ENCODE measurements at places on chromosomes 7 and 10.

GRCh38 chr7:137454246-137454724 is 110.8 kb upstream of the PTN start:
- no peak for DNase-seq

GRCh38 chr10:107054469-107055156 is 109.9 kb downstream of the SORCS1 start:
- no peak for DNase-seq

DNA sequence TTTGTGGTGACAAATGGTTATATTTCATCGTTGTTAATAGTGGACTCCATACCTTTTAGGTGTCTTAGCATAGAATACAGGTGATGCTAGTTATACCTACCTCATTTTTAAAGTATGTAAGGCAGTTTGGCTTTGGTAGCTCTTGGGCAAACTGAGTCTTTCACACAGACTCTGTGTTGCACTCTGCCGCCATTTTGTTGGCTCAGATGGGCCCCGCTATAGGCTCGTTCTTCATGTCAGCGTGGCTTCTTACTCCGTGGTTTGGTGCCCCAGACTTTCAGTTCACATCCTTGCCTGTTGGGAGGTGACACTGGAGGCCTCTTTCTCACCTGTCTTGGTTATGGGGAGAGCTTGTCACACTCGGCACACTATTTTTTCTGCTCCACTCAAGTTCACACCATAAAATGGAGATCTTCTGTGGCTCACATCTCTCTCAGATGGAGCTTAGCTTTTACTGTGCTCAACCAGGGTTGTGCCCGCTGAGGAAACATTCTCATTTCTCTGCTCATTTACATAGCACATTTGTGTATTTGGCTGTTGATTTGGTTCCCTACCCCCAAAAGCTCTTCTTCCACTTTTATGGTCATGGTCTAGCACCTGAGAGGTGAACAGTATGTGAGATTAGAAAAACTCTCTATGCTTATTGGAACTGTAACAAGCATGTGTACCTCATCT is 178.5 kb downstream of the ARID5B start:
- no peak for DNase-seq

- DNase-seq = no peak
Measured at GRCh38 chr7:42471573-42472174, 234.7 kb upstream of the GLI3 start.

- DNase-seq = no peak
Measured at GRCh38 chr7:29102558-29103151, 43.7 kb downstream of the CPVL start.

DNA sequence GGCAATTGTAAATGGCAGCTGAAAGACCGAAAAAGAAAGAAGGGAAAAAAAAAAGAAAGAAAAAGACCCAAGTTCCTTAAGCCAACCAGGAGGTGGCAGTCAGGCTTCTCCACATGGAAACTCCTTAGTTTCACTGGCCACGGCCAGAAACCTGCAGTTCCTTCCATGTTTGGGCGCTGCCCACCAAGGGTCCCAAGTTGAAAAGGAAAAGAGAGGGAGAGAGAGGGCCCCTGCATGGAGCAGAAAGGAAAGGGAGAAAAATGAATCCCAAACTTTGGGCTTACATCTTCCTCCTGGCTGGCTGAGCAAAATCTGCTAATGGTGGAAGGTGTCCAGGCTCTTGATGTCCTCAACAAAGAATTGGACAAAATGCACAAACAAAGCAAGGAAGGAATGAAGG is 31.8 kb upstream of the ABCA13 start:
- no peak for DNase-seq

DNA sequence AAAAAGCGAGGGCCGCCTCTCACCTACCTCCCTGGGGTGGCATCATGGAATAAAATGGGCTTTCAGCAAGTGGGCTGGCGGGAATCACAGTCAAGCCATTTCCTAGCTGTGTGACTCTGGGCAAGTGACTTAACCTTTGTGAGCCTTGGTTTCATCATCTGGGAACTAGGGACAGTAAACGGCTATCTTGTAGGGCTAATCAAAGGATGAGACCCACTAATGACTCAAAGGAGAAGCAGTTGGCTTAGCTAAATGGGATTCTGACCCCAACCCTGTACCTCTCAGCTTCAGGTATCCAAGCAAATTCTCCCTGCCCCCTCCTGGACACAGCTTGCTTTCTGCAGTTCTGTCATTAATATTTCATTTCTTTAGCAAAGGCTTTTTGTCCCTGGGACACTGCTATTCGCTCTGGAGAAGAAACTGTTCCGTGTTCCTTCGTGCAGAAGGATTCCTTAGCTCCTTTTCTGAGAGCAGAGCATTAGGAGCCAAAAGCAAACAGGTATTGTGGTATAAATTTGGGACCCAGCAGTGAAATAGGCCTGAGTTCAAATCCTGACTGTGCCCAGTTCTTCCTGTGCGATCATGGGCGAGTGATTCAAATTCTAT is 25.9 kb downstream of the TRIM8 start:
- no peak for DNase-seq

DNA sequence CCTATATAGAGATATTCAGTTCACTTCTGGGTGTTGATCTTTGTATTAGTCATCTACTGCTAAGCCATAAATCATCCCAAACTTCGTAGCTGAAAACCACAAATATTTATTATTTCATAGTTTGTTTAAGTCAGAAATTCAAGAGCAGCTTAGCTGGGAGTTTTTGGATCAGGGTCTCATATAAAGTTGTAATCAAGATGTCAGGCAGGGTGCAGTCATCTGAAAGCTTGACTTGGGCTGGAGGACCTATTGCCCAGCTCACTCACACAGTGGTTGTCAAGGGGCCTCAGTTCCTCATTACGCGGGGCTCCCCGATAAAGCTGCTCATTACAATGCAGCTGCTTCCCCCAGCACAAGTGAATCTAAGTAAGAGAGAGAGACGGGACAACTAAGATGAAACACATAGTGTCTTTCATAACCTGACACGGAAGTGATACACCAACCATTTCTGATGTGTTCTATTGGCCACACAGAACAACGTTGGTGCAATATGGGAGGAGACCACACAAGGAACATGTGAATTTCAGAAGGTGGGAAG is 15.7 kb downstream of the PPP1R3C start:
- DNase-seq = no peak

GRCh38 chr7:41940760-41941343 is 238.0 kb upstream of the INHBA start:
- DNase-seq = peak; percentile 28
